Inflammatory macrophage treated with lipopolysaccharide for 1 hour (primary cell): ENCODE measurements at places on chromosomes 4 and X.

- DNase-seq = no peak
Measured at GRCh38 chr4:5212255-5213013, 161.2 kb downstream of the STK32B start.

DNA sequence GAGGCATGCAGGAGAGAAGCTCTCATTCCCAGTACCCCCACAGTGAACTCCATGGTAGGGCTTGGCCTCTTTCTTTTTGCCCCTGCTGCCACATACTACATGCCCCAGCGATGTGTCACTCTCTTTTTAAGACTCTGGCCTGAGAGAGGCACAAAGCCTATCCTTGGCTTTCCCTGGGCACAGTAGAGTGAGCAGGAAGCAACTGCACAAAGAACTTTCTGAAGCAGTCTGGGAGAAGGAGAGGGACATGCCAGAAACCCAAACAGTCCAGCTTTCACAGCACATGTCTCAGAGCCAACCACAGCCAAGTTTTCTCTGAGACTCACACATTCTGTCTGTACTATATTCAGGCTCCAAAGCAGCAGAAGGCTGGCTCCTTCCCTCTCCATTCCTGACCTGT, 7.9 kb upstream of the NALF2 start:
- no peak for DNase-seq

GRCh38 chr4:84325625-84326024, 173.5 kb downstream of the NKX6-1 start:
- no peak for DNase-seq

DNA sequence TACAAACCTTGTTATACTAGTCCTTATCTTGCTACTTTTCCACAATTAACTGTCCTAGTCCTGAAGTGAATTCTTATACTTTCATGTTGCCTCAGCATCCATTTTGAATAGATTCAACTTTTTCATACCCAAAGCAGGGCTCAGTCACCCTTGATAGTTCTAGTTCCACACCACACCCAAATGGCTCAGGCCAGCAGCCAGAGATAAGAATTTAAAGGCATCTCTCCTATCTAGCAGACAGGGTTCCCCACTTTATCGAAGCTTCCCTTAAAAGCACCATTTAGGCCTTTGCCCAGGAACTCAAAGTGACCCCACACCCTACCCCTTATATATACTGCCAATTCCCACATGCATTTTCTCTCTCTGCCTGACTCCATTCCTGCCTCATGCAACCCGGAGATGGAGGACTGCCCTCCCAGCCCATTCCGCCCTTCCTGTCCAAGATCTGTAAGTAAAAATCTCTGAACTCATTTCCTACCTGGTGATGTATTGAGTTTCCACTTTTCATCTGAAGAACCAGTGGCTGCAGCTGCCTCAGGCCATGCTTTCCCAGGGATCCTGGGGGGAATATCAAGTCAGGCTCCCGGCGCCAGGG, 63.7 kb upstream of the TXK start:
- DNase-seq = no peak

DNA sequence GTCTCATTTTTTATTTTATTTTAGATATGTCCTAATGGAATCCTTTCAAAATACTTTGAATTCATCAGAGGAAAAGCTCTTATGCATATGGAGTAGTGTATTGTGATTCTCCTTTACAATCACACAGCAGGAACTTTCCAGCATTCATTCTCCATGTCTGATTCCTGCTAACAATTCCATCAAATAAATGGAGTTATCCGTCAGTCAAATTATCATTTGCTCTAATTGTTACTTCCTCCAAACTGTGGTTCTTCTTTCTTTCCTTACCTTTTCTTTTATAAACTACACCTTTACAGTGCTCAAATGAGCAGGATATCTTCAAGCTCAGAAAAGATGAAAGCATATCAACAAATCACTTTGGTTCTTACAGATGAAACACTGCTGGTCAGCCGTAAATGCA, 80.4 kb downstream of the EPHA5 start:
- no peak for DNase-seq
